Esophagus mucosa (tissue), 1 donor: ENCODE measurements at places on chromosomes 6 and 20.

DNA sequence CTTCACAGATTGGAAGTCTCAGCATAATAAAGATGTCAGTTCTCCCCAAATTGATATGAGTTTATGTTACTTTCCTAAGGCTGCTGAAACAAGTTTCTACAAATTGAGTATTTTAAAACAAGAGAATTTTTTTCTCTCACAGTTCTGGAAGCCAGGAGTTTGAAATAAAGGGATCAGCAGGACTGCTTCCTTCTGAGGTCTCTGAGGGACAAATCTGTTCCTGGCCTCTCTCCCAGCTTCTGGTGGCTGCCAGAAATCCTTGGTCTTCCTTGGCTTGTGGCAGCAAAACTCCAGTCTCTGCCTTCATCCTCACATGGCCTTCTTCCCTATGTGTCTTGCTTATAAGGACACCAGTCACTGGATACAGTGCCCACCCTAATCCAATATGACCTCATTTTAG, 136.1 kb downstream of the TFAP2A start:
- ATAC-seq, result no peak

- peak; percentile 93 for ATAC-seq
Observed at GRCh38 chr20:58692579-58693225, at the start of gene NPEPL1. Gene NPEPL1 (plus strand): TSS chr20:58692800. CDS start chr20:58692901, 101 bp downstream.

GRCh38 chr6:39822846-39823815, 31.0 kb downstream of the DAAM2 start:
- ATAC-seq, result peak; percentile 28

GRCh38 chr6:109186012-109186411, 90.7 kb downstream of the CEP57L1 start:
- no peak for ATAC-seq

- ATAC-seq, result no peak
Observed at GRCh38 chr6:52620906-52621190, 44.0 kb upstream of the TRAM2 start.

GRCh38 chr20:59441860-59442810, 141.7 kb downstream of the EDN3 start:
- ATAC-seq, result no peak

DNA sequence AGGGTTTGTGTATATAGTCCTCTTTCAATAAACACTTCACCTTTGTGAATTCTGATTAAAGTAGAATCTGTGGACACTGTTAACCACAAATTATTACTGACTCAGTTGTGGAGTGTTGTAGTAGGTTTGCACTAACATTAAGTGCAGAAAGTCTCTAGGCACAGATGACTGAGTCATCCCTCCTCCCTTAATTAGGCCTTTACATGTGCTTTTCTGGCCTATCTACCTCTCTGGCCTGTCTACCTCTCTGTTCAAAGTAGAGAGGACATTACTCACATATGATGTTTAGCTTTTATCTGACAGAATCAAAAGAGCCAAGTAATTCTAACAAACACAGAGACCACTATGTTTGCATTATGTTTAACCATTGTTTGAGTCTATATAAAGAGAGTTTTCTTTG, 783.0 kb downstream of the TENT5A start:
- no peak for ATAC-seq

DNA sequence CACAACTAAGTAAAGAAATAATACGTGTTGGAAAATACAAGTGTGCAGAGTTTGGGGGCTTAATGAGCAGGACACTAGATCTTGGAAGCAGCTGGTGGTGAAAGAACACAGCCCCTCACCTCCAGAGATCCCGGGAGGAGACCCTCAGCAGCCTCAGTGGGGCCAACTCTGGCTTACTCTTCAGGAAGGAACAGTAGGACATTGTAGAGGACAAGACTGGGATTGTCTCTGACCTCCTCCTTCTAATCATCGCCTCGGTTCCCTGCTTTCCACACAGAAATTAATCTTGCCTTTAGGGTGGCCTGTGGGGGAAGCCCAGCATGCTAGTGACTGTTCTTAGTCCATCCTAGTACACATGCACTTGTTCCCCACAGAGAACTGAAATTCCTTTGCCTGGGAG, 130.7 kb downstream of the AKAP7 start:
- no peak for ATAC-seq

DNA sequence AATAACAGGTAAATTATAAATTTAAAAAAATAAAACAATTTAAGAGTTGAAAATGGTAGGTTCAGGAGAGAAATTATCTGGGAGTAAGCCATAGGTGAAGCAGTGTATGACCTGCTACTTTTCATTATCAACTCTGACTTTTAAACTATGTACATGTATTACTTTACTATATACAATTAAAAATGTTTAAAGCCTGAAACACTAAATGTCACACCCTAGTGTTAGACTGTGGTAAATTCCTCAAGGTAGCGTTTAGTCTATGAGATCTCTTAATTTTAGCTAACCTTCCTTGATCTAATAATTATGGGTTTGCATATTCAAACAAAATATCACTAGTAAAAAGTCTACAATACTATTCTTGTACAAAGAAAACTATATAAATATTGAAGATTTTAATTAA, 22.3 kb upstream of the TBC1D32 start:
- ATAC-seq, result no peak

GRCh38 chr6:131443514-131443913, 129.5 kb upstream of the ARG1 start:
- no peak for ATAC-seq

- no peak for ATAC-seq
Observed at GRCh38 chr6:21111093-21111725, 482.3 kb upstream of the SOX4 start.

DNA sequence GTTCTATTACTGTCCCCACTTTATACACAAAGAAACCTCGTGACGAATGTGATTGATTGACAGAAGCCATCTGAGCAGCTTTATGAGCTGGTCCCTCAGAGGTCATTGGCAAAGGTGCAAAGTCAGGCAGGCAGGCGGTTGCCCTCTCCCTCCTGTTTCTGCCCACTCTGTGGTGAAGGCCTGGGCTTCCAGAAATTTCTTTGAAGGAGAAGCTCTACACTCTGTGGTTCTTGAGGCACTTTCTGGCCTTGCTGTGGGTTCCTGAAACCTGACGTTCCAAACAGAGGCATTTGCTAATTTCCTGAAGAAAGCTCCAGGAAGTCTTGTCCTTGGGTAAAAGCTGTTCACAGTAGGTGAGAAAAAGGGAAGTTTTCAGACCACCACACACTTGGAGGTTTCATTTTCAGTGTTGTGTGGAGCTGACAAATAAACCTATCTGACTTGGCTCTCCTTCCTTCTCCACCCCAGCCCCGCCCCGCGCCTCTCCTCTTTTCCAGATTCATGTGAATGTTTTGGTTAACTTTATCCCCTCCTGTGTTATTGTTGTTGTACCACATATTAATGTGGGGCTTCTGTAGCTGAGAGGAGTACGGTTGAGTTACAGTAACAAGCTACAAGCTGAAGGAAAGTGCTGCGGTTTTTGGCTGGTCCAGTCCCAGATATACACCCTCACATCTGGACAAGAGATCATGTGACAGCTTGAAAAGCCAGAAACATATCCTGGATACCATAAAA, 274.1 kb downstream of the CLIC5 start:
- peak; percentile 52 for ATAC-seq

- no peak for ATAC-seq
Observed at GRCh38 chr6:161463071-161463470, 189.2 kb upstream of the AGPAT4 start.

DNA sequence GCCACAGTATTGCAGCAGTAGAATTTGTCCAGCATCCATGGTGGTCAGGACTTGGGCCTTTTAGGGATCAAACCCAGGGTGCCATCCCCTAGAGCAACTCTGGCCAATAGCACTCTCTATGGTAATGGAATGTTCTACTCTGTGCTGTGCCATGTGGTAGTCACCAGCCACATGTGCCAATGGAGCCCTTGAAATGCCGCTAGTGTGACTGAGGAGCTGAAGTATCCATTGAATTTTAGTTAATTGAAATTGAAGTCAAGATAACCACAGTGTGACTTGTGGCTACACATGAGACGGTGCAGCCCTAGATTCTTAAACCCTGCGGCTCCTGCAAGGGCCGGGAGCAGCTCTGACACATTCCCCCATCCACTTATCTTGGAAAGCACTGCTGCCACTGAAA, 54.6 kb downstream of the SLC2A10 start:
- ATAC-seq, result no peak

GRCh38 chr6:85747093-85747492, 104.4 kb upstream of the SYNCRIP start:
- no peak for ATAC-seq

DNA sequence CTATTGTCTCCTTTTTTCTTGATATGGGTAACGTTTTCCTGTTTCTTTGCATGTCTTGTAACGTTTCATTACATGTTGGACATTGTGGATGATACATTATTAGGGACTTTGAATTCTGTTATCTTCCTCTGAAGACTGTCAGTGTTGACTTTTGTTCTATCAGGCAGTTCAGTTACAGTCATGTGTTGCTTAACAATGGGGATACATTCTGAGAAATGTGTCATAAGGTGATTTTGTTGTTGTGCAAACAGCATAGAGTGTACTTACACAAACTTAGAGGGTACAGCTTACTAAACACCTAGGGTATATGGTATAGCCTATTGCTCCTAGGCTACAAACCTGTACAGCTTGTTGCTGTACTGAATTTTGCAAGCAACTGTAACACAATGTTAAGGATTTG, 64.7 kb downstream of the AK9 start:
- ATAC-seq, result no peak

- no peak for ATAC-seq
Observed at GRCh38 chr6:16216501-16217155, 21.8 kb upstream of the GMPR start.
